Fibroblast of skin of left quadriceps (primary cell): ENCODE measurements at places on chromosomes 13 and 19.

GRCh38 chr13:19053561-19053960 is 128.1 kb downstream of the TUBA3C start:
- no peak for DNase-seq

DNA sequence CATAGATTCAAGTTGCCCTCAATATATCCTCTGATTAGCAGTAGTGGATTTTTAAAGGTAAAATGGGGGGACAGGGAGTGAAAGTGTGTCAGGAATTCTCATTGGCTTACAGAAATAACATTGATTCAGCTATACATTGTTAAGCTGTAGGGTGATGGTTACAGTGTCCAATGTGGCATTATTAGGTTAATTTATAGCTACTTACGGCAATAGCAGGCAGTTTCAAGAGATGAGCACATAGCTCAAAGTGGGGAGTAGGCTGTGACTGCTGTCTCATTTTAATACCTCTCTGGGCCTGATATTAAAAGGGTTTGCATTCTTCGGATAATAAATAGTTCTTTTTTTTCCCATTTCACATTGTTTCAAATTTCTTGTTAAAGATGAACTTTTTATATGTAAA is 34.6 kb downstream of the PAN3 start:
- no peak for DNase-seq

DNA sequence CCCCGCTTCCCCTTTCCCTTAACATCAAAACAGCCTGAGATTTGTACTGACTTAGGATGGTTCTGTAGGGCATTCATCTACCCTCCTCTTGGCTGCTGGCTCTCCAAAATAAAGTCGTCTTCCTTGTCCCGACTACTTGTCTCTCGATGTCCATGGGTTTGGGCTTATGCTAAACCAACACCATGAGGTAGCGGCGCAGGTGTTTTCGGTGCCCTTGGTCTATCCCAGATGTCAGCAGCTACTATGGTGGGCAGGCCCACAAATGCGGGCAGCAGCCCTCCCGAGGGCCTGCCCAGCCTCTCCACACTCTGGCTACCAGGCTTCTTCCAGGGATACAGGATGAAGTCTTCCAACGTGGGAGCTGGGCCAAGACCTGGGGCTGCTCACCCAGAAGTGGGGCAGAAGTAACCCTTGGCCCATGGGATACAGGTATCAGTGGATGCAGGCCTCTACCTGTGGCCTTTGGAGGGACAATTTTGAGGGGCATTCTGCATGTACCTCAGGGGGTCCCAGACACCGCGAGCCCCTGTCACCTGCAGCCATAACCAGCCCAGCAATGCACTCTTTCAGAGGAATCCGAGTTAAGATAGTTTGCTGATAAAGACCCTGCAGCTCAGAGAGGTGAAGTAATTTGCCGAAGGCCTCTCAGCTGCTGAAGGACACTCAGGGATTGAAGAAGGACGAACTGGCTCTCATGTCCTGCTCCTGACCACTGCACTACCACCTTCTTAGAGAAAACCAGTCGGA is 47.8 kb upstream of the VSTM2B start:
- DNase-seq: no peak

DNA sequence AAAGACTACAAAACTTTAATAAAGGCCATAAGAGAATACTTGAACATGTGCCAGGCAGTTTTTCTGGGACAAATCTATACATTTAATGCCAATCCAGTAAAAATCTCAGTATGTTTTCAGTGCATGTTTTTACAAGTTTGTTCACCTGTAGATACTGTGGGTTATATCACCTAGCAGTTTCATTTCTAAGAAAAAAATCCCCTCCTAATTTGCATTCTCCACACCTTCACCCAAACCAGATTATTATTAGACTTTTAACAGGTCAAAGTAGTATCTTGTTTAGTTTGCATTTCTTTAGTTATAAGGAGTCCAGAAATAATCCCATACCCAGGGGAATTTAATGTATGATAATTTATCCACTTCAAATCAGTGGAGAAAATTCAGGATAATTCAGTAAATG is 17.0 kb upstream of the LPAR6 start:
- DNase-seq: no peak

DNA sequence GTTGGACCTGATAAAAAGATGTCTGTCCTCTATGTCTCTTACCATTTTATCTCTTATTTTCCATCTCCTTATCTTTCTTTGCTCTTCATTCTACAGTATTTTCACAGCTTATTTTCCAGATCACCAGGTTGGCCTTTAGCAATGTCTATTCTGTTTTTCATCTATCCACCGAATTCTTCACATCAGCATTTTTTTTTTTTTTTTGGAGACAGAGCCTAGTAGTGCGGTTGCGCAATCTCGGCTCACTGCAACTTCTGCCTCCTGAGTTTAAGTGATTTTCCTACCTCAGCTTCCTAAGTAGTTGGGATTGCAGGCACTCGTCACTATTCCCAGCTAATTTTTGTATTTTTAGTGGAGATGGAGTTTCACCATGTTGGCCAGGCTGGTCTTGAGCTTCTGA is 49.0 kb downstream of the DNAJC15 start:
- DNase-seq: no peak

GRCh38 chr13:31073859-31074718 is 87.6 kb downstream of the HSPH1 start:
- DNase-seq: no peak

GRCh38 chr19:4624733-4625362 is 14.5 kb upstream of the TNFAIP8L1 start:
- no peak for DNase-seq

DNA sequence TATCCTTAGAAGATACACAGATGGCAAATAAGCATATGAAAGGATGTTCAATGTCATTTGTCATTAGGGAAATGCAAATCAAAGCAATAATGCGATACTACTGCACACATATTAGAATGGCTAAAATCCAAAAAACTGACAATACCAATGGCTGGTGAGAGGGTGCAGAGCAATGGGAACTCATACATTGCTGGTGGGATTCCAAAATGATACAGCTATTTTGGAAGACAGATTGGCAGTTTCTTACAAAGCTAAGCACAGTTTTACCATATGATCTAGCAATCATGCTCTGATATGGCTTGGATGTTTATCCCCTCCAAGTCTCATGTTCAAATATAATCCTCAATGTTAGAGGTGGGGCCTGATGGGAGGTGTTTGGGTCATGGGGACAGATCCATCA is 122.6 kb downstream of the KCTD15 start:
- no peak for DNase-seq

DNA sequence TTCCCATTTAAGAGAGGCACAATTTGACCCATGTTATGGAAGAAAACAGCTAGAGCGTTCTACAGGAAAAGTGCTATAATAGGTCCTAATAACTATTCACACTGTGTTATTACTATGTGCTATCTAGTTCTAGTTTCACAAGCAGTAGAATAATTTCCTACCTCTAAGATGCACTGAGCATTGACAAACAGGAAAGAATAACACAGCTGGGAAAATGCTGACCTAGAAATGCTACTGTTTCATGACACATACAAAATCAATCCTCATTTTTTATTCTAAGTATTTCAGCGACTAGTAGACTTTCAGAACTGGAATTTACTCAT is 259.5 kb downstream of the ITGBL1 start:
- DNase-seq: no peak

DNA sequence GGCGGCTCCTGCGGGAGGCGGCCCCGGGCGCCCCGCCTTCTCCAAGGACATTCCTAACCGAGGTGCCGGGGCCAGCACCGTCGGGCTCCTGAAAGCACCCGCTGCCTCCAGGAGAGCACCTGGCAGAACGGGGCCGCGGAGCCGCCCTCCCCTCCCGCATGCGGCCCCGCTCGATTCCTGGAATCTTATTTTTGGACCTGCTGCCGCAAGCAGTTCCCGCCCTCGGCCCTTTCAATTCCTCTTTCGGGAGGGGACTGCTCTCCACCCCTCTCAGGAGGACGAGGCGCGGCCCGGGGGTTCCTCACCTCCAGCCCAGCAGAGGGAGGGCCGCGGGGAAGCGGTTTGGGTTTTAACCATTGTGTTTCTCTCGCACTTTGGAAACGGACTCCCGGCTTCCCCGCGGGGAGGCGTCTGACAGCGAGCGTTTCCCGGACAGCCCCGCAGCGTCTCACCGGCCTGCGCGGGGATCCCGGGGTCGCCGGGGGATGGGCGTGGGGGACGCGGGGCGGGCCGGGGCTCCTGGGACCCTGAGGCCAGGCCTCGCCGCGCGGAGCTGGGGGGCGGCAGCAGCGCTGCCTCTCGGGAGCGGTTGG is 849 bp downstream of the GAS6 start:
- DNase-seq: no peak

DNA sequence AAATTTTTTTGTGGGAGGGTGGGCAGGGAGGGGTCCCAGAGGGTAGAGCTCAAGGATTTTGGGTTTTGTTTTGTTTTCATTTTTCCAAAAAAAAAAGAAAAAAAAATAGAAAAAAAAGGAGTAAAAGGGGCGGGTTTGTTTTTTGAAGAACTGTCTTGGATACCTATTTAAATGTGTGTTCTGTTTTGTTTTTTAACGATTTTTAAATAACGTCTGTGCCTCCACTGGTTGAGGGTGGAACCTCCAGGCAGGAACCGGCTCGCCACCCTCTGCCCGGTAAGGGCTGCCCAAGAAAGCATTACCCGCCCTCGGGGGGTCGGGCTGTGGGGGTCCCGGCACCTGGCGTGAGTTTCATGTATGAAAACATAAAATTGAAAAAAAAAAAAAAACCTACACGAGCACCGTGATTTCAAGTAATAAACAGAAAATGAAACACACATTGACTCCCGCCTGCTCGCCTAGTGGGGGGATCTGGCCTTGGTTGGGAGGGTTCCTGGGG is 10.4 kb downstream of the MIDN start:
- no peak for DNase-seq

DNA sequence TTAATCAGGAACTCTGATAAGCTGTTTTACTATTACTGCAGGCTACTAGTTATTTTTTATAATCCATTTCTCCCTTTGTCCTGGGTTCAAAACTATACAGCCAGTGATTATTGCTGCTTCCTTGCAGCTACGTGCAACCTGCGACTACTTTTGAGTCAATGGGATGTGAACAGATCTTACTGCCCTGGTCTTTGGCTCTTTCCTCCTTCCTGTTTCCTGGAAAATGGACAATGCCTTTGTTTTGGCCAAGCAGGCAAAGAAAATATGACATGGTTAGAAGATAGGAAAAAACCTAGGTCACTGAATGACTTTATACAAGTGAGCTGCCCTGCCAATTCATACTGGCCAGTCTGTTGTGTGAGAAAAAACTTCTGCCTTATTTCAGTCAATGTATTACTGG is 201.2 kb upstream of the KLF12 start:
- no peak for DNase-seq

DNA sequence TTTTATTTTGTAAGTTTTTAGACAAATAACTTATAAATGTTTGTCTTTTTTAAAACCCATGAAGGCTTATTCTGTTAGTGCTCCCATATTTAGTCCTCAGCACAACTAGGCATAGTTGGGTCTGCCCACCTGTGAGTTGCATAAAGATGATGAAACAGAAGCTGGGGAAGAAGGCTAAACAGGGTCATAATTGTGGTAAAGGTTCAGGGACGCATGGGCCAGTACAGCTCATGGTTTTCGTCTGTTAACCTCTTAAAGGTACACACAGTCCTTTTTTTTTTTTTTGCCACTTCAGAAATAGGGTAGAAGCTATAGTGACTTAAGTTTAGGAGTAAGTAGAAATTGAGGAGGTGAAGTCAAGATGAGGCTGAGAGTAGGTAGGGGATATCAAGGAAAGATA is 58.3 kb downstream of the TM9SF2 start:
- no peak for DNase-seq

GRCh38 chr19:50562329-50562728 is 5.9 kb downstream of the LRRC4B start:
- DNase-seq: no peak

DNA sequence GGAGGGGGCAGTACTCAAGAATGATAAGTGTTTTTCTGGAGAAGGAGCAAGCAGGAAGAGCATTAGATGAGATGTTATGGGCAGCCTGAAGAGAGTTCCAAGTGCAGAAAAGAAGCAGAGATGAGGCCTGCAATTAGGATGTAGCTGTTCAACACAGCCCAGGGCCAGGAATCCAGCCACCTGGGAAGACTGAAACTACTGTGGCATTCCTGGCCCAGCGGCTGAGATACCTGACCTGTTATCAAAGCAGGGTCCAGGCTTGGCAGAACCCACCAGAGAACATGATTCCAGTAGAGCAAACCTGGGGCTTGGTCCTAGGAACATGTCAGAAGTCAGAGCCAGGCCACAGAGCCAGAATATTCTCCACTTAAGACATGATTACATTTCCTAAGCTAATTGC is 73.3 kb upstream of the LRCH1 start:
- DNase-seq: no peak

- DNase-seq: no peak
Observed at GRCh38 chr13:39016787-39017186, 21.1 kb downstream of the PROSER1 start.

GRCh38 chr13:33610438-33611120 is 207.4 kb upstream of the RFC3 start:
- DNase-seq: no peak

DNA sequence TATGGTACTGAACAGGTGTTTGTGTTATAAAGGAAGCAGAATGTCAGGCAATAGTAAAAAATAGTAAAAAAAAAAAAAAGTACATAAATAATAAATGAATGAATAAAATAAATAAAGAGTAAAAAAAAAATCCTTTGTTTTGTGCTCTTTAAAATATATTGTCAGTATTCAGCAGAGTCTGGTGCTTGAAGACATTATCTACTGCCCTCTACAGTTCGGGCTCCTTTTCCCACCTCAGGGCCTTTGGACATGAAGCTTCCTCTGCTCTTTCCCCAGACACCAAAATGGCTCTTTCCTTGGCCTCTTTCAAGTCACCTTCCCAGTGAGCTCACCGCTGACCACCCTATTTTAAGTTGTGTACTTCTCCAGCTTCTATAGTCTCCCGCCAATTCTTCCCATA is 137.5 kb downstream of the TNFRSF19 start:
- DNase-seq: no peak

DNA sequence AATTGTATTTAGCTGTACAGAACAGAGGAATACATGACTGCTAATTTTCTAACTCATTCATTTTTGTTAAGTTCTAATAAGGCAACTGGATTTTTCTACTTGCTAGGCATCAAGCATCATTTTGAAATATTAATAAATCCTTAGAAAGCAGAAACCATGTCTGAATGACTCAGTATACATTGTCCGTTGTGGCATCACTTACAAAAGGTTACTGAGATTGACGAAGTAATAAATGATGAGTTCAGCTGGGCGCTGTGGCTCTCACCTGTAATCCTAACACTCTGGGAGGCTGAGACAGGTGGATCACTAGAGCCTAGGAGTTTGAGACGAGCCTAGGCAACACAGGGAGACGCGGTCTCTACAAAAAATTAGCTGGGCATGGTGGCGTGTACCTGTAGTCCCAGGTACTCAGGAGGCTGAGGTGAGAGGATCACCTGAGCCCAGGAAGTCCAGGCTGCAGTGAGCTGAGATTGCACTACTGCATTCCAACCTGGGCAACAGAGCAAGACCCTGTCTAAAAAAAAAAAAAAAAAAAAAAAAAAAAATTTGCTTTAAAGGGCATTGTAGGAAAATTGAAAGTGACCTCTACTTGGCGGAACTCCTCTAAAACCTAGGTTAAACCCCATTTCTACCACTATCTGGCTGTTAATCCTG is 36.6 kb downstream of the LHFPL6 start:
- DNase-seq: no peak
